ENCODE measurements at places on chromosomes 12 and 14. TPM values are rescaled to one million over a fixed set of nuclear protein-coding genes. Genes with fewer than 3 reads are reported as not detected.

GRCh38 chr12:53984901-53985691, at the start of gene HOXC10:
TSS of gene HOXC10 (plus strand) at chr12:53985146. CDS start at chr12:53985260, 114 bp downstream.
- DNase-seq, result no peak

GRCh38 chr12:5907807-5908206, 37.3 kb downstream of the ANO2 start:
- peak; percentile 59 for DNase-seq

DNA sequence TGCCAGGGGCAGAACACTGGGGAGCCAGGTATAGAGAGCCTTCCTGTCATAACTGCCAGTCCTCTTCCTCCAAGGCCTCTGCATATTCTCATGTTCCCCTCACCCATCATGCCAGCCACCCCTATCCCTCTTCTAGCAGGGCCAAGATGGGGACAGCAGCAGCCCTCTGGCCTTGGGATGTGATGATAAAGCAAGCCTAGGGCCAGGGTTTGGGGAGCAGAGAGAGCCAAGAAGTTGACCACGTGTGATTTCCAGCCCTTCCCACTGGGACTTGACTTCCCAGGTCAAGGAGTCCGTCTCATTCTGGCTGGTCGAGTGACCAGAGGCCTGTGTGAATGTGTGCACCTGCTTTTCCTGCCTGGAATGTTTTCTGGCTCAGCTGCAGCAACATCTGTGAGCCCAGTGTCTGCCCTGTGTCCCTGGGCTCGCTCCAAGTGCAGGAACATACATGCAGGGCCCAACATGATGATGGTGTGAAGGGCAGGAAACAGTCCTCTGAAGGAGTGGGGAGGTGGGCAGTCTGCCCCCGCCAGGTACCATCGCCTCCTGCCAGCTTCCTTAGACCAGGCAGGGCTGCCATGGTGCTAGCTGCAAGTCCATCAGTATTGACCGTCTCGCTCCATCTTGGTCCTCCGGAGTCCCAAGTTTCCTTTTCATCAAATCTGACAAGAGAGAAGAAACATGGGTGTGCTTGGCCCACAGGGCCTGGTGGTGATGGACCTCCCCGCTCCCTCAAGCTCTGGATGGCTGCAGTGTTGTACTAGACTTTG, 21.0 kb downstream of the VASH1 start:
- DNase-seq, result no peak

- no peak for DNase-seq
Observed at GRCh38 chr12:117006333-117006732, 92.9 kb downstream of the TESC start.

DNA sequence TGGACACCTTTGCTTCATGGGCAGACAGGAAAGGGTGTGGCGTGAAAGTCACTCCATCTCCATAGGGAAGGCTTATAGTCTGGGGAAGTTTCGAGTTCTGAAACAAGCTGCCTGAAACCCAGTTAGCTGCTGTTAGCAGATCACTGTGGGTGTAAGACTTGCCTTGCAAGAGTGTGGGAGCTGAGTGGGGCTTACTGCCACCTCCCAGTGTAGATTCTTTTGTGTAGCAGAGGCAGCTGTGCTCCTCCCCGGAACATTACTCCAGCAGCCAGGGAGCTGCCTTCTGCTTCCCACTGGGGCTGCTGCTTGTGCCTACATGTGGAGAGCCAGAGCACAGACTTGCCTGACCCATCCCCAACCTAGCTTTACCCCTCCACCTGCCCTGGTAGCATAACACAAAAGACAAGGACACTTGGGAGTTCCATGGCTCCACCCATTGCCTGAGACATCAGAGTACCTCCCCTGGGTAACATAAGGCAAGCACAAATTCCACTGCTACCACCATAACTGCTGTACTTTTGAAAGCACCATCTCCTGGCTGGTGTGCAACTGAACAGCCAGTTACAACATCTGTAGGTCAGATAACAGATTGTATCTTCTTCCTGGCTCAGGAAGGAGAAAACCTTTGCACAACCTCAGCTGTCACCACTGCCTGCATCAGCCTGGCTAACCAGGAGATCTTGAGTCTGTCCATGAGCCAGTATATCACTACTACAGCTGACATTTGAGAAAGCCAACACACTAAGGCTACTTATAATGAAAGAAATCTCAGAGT, 69.5 kb downstream of the ADAMTS20 start:
- DNase-seq, result no peak

Gene C1R
- 789 TPM for total RNA-seq

Gene MRPL52
- 54.0 TPM for total RNA-seq

Gene CLEC4D
- 4.8 TPM for total RNA-seq

Gene HOXC6
- total RNA-seq, result 0.74 TPM

Gene NXPH4
- total RNA-seq, result 1.4 TPM
